ENCODE measurements at places on chromosomes 2 and 18. TPM values are rescaled to one million over a fixed set of nuclear protein-coding genes. Genes with fewer than 3 reads are reported as not detected.

GRCh38 chr2:196171946-196172345 lies 568 bp upstream of the STK17B start:
- H3K36me3 ChIP-seq: no peaks in the 10 kb centered on the region
- peaks cover 19% of the 10 kb centered on the region for H3K4me1 ChIP-seq
- no peak for DNase-seq
- H3K27ac ChIP-seq: no peak overlapping the region

DNA sequence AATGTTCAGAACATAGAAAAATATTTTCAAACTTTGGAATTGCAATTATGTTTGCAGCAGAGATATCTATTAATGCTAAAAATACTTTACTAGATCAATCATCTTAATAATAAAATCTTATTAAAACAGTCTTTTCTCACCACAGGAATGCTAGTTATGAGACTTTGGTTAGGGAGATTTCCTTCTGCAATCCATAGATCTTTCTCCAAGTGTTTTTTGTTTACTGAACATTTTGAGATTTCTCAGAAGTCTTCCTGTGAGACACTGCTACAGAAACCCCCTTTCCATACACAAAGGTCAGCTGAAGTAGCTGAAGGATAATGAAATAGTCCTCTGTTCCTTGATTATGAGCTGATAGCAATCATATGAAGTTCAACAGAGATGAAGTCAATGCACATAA lies 59.4 kb upstream of the RAPH1 start:
- H3K4me3 ChIP-seq: no peak overlapping the region
- peaks cover 17% of the 10 kb centered on the region for H3K4me1 ChIP-seq
- DNase-seq: no peak
- 0 out of 2 replicates have a peak, but pooled peaks cover 8% of the 10 kb centered on the region for H3K27me3 ChIP-seq

- H3K4me3 ChIP-seq: no peak overlapping the region
- H3K36me3 ChIP-seq: no peaks in the 10 kb centered on the region
- H3K4me1 ChIP-seq: no peaks in the 10 kb centered on the region
- no peak overlapping the region for H3K27ac ChIP-seq
Observed at GRCh38 chr2:210626849-210627248, 70.5 kb downstream of the CPS1 start.

GRCh38 chr18:68735483-68736343 lies 20.8 kb upstream of the TMX3 start:
- no peaks in the 10 kb centered on the region for H3K36me3 ChIP-seq
- H3K27ac ChIP-seq: no peak overlapping the region
- no peaks in the 10 kb centered on the region for H3K4me1 ChIP-seq
- no peak overlapping the region for H3K4me3 ChIP-seq

GRCh38 chr2:151071382-151071781 lies 190.3 kb downstream of the RBM43 start:
- DNase-seq: no peak
- H3K4me1 ChIP-seq: no peaks in the 10 kb centered on the region
- H3K27me3 ChIP-seq: no peaks in the 10 kb centered on the region
- no peaks in the 10 kb centered on the region for H3K36me3 ChIP-seq

NEU2 gene
- total RNA-seq: not detected

DNA sequence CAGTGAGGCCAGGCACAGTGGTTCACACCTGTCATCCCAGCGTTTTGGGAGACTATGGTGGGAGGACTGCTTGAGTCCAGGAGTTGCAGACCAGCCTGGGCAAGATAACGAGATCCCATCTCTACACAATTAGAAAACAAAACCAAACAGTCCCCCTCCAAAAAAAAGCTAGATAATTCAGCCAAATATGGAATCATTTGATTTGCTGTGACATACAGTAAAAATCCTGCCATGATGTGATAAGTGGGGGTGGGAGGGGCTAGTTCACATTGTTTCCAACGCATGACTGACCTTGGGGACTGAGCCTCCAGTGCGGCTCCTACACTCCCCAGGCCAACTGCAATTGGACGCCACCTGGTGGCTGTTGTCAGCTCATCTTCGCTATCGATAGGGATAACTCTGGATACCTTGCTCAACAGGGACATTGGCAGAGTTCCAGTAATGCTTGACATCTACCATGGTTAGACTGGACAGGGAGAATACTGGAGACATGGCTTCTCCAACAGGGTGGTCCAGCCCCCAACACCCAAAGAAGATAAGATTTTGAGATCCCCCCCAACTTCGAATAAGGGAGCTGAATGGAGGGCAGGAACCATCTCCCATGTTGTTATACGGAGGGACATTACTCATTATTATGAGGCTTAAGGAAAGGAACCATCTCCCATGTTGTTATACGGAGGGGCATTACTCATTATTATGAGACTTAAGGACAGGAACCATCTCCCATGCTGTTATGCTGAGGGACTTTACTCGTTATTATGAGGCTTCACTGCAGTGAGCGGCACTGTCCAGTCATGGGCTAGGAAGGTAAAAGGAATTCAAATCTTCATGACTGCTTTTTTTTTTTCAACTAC lies 135.9 kb downstream of the TGIF1 start:
- peaks cover 30% of the 10 kb centered on the region for H3K4me1 ChIP-seq
- no peak for DNase-seq
- peak overlapping the region; percentile 75 for H3K27ac ChIP-seq
- H3K27me3 ChIP-seq: no peaks in the 10 kb centered on the region

DNA sequence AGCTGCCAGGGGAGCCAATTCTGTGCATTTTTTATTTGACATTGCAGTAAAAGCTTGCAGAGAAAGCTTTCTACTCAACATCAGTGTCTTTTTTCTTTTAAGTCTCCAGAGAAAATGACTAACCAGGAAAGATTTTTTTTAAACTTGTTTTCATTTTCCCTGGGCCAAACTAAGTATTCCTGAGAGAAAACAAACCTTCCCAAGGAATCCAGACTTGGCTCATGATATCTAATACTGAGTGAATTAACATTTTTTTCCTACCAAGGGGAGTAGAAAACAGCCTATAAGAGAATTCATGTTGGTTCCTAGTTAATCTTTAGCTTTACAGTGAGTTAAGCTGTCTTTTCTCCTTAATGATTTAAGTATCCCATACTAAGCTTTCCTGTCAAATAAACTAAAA lies 46.7 kb downstream of the DAPL1 start:
- no peak overlapping the region for H3K27ac ChIP-seq
- no peak for DNase-seq
- H3K4me3 ChIP-seq: no peak overlapping the region
- no peaks in the 10 kb centered on the region for H3K36me3 ChIP-seq

CLEC4F gene
- total RNA-seq: not detected

Measured in GM12878 (cell line).